ENCODE measurements at places on chromosomes 3 and 15.

DNA sequence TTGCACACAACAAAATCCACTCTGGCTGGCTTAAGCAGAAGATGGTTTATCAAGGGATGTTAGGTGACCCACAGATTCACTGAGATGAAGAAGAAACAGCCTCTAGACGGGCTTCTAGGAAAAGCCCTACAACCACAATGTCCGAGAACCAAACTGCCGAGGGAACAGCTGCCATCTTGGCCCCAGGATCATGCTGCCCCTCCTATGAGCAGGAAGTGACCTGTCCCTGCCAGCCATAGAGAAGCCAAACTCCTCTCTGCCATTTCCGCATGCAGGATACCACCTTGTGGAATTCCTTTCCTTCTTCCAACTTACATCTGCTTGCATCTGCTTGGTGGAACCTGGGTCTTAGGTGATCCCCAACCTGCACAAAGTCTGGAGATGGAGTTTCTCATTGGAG is 11.4 kb upstream of the POMGNT2 start:
- DNase-seq = no peak

DNA sequence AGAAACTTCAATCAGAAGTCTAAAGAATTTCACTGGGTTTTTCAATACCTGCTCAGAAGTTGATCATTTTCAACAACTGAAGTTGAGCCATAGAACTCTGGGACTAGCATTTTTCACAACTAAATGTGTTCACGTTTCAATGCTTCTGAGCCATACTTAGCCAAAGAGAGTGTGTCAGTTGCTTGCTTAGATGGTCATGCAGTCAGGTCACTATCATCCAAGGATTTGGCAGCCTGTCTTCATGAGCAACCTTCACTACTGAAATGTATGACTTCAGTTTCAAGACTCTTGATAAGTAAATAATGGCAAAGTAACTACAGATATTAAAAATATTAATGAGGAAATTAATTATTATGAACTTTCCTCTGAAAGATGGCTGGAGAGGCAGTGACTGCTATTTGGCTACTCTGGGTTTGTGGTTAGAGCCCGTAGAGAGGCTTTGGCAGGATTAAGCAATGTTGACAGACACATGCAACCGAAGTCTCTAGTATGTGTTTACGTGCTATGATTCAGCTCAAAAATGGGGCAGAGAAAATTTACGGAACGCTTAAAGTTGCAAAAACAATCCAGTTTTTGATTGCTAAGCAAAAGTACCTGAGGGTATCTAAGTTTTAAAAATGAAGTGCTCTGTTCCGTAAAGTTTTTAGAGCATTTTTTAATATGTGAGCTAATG is 133.8 kb downstream of the GMNC start:
- DNase-seq = no peak

DNA sequence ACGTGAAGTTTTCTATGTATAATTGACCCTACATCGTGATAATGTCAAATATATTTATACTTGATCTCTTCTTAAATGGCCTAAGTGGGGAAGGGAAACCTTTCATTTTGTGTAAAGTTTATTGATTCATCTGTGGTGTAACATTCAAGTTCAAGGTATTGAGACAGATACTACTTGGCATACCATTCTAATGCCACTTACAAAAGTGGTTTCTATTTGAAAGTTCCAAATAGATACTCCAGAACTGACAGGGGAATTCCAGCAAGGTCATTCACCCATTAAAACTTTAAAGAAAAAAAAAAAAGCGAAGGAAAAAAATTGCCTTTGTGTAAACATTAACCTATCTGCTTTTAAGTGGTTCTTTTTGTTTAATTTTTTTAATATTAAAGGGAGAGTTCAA is 45.3 kb upstream of the MAP3K13 start:
- DNase-seq = no peak

GRCh38 chr15:92410537-92410936 is 16.9 kb downstream of the ST8SIA2 start:
- no peak for DNase-seq

DNA sequence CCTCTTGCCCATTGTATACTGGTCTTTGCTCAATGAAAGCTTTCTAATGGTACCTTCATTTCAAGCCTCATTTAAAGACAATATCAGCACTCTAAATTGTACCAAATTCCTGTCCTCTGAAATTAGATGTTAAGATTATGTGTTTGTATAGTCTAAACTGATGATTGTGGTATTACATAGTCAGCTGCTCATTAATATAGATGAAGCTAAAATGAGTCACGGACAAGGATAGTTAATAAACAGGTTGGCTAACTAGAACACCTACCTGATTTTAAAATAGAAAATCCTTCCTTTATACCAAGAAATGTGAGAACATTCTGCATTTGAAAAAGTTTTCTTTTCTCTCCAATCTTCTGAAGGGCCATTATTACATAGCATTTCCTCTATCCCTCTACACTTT is 2.9 kb downstream of the PRKCI start:
- DNase-seq = no peak

DNA sequence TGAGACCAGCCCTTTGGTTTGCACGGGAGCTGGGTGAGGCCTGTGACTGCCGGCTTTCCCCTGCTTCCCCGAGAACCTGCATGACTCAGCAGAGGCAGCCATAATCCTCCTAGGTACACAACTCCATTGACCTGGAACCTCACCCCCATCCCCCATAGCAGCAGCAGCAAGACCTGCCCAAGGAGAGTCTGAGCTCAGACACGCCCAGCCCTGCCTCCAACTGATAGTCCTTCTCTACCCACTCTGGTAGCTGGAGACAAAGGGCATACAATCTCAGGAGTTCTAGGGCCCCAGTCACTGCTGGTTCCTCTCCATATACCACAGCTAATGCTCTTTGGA is 141.0 kb upstream of the ARHGEF26 start:
- no peak for DNase-seq

DNA sequence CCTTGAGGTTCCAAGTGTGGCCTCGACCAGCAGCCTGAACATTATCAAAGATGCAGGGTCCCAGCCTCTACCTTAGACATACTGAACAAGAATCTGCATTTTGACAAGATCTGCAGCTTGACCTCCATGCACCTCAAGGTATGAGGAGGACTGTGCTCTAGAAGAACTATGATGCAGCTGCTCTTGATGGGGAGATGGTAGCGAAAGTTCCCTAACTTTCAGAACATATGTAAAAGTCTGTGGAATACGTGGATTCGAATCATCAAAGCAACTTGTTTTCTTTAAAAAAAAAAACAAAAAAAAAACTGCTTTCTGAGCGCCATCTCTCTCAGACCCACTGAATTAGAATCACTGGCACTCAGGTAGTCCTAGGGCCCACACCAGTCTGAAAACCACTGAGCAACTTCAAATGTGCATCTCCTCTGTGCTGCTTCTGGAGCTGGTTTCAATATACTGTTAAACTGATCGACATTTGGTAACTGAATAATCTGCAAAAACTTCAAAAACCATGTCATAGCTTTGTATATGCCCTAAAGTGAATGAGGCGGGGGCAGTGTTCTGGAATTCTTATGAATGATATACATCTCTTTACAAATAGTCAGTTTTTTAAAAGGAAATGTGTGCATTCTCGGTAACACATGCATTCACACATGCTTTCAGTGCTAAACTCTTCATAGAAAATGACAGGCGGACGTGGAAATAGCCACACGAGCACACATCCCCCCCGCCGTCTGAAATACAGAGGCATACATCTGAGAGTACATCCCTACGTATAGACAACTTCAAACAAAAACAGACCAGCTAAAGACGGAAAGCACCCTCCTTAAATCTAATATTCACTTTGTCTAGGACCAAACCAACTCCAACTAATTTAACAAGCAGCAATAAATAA is 128.8 kb downstream of the FOXP1 start:
- DNase-seq = no peak

DNA sequence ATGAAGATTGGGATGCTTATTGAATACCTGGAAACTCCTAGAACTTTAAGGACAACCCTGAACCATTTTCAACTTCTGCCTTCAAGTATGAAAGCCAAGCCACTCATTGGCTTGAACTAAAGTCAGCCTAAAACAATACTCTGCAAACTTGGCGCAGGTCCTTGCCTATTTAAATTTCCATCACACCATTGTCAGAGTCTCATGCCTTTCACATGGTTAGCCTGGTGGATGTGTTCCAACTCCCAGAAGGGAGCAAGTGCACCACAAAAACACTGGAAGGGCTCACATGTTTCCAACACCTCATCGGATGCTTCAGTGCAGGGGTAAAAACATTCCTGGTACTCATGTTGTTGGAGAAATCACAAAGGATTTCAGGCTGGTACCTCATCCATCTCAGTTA is 511.6 kb upstream of the MDFIC2 start:
- DNase-seq = no peak

GRCh38 chr15:42584031-42584765 is 8.8 kb downstream of the STARD9 start:
- no peak for DNase-seq

DNA sequence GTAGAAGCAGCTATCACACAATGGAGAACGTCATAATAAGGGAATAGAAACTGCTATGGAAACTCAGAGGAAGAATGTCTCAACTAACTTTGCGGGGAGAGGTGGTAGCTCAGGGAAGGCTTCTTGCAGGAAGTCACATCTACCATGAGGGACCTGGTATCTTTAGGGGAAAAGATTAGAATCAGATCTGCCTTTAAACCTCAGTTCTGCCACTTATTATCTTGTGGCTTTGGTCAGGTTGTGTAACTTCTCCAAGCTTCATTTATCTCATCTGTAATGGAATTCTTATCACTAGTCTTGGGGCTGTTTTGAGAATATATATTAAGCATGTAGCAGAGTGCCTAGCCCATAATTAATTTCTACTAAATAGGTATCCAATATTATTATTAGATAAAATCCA is 46.4 kb upstream of the PRICKLE2 start:
- no peak for DNase-seq

- no peak for DNase-seq
Observed at GRCh38 chr3:15345066-15345607, 12.8 kb upstream of the SH3BP5 start.

- DNase-seq = no peak
Observed at GRCh38 chr15:99149366-99149765, 44.5 kb downstream of the SYNM start.

- DNase-seq = no peak
Observed at GRCh38 chr15:98866511-98866910, 141.1 kb downstream of the PGPEP1L start.

DNA sequence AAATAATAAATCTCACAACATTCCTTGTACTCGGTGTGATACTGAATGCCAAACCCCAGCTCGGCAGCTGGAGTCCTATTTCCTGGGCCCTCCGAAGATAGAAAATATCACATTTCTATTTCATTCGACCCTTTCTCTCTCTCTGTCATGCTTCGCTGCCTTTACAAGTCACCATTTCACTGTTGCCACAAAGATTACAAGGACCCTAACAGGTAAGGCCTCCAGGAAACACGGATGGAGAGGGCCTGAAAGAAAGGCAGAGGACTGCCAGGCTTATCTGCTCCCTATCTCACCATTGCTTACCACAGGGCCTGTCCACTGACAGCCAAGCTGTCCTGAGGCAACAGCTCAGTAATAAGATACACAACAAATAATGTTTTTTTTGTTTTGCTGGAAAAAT is 376.5 kb downstream of the MECOM start:
- DNase-seq = no peak

GRCh38 chr15:69457304-69458280 is 5.0 kb downstream of the RPLP1 start:
- DNase-seq = no peak

GRCh38 chr3:195838714-195839113 is 27.0 kb upstream of the MUC4 start:
- no peak for DNase-seq

DNA sequence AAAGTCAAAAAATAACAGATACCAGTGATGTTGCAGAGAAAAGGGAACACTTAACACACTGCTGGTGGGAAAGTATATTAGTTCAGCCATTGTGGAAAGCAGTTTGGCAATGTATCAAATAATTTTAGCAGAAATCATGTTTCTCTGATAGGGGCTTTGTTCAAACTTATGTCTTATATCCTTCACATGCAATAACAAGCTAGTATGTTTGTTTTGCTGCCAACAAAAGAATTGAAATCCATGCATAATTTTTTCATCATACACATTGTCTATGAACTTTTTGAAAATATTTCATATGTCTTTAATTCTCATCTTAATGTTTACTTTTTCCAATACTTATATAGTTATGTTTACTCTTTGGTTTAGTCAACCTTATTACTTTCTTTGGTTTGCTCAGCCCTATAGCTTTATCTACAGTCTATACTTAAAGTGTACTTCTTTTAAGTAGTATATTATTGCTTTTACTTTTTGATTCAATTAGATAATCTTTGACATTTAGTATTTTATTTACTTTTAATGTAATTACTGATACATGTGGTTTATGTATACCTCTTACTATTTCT is 639.6 kb upstream of the CBLB start:
- DNase-seq = no peak

DNA sequence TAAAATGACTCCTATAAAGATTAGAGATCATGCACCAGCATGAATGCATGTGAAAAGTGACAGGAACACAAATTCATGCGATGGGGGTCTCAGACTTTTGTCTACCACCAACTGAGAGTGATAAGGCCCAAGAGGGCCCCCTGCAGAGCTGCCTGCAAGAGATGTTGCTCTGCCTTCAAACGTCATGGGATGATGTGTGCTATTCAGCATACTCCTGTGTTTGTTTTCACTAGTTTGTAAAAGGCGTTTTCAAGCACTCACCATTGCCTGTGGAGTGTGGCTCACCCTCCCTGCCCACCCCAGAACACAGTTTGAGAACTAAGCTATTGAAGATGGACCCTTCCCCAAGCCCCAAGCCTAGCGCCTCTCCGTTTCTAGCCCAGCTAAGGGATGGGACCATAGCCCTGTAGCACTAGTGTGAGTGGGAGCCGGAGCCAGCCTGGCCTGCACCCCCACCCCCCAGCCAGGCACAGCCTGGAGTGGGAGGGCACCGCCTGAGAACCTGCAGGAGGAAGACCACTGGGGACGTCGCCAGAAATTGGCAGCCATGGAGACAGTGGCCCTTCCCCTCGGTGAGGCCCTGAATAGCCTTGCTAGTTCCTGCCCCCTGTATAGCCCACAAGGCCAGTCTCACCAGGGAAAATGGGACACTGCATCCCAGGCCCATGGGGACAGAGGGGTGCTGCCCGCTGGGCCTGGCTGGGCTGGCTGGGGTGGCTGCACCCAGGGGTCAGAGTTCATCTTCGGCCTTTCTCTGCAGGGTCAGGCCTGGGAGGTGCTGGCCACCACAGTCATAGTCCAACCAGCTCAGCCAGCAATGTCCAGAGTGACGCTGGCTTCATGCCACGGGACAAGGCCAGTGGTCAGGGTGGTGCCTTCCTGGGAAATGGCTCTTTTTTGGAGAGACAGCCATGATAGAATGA is 22.6 kb upstream of the KLF13 start:
- DNase-seq = no peak

- DNase-seq = no peak
Observed at GRCh38 chr3:40148827-40149226, 160.7 kb upstream of the EIF1B start.

DNA sequence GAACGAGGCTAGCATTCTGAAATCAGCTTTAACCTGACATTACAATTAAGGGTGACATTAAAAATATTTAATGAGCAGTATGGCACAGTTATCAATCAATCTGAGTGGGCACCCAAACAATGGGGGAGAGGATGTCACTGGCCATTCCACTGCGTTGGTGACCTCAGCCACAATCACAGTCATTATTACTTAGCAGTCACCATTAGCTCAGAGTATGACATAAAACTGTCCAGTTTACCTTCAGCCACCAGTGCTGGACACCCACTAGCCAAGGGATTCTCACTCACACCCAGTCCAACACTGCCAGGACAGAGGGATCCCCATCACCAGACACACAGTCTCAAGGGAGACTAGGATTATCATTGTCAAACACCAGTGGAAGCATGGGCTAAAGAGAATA is 17.5 kb upstream of the REC114 start:
- no peak for DNase-seq

- no peak for DNase-seq
Observed at GRCh38 chr15:69170597-69170996, 10.2 kb downstream of the GLCE start.
